Amniotic stem cell (primary cell): ENCODE measurements at places on chromosomes 12 and 14.
A peak's percentile ranks its signal among the peaks of the same experiment; 100 is the strongest.

GRCh38 chr14:103206836-103207387, 83.7 kb downstream of the TNFAIP2 start:
- DNase-seq, result no peak

GRCh38 chr12:132157733-132158409, 13.6 kb downstream of the NOC4L start:
- DNase-seq, result no peak

GRCh38 chr12:111467857-111468241, 62.1 kb downstream of the SH2B3 start:
- no peak for DNase-seq

GRCh38 chr12:113310489-113310888, 24.4 kb downstream of the SLC8B1 start:
- no peak for DNase-seq

- no peak for DNase-seq
These were observed 123.6 kb upstream of the SLC16A7 start for GRCh38 chr12:59472273-59472672.

DNA sequence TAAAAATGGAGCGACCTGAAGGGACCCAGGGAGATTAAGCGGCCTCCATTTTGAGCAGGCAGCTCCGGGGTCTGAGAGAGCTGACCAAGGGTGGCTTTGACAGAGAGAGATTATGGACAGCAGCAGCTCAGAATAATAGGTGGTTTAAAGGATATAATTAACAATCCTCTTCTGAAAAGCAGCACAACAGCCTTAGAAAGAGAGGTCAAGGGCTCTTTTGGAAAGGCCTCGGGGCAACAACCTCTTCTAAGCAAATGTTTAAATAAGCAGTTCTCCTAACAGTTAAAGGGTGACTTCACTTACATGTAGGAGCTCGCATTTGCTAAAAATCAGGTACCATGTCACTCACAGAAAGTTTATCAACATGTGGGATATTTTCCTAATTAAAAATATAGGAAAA, 87.2 kb upstream of the FRMD6 start:
- no peak for DNase-seq

GRCh38 chr12:62640910-62641448, 174.4 kb downstream of the MON2 start:
- DNase-seq, result no peak

GRCh38 chr14:88063811-88064210, 58.9 kb downstream of the GPR65 start:
- no peak for DNase-seq

DNA sequence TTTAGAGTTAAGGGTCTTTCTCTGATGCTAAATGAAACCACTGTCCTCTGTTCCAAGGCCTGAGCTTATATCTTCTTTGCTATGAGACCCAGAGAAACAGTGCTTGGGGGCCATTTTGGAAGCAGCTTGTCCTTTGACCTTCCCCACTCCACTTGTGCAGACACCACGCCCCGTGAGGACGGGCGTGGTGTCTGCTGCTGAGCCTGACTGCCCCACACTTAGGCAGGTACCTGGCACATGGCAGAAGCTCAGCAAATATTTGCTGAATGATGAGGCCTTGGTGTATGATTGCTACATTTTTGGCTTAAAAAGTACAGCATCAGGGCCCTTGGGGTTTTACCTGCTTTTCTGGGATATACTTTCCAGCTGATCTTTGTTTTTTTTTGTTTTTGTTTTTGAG, 69.9 kb downstream of the RASSF3 start:
- no peak for DNase-seq

DNA sequence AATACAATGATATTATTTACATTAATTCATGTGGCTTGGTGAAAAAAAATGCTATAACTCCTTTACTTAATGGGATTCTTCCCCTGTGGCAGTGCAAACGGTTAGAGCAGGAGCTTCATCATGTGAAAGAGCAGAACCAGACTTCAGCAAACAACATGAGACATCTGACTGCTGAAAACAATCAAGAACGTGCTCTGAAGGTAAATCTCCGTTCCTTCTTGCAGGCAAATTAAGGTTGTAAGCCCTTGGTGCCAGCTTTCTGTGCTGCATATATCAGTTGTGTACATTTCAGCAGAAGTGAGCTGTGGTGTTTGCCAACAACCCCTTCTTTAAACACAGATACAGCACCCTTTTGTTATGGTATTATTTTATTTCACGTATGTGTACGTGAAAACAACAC, 171.7 kb downstream of the MIPOL1 start:
- DNase-seq, result no peak

DNA sequence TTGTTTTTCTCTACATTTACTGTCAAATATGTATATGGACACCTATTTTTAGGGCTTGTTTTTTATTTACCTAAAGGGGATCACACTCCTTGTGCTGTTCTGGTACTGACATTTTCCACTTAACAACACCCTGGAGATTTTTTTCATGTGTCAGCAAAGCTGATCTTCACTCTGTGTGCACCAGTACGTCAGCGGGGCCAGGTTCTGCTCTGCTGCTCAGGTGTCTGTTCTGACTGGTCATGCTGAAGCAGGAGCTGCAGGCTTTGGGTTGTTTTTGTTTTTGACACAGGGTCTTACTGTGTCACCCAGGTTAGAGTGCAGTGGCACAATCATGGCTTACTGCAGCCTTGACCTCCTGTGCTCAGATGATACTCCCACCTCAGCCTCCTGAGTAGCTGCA, 81.9 kb upstream of the CCND2 start:
- no peak for DNase-seq

DNA sequence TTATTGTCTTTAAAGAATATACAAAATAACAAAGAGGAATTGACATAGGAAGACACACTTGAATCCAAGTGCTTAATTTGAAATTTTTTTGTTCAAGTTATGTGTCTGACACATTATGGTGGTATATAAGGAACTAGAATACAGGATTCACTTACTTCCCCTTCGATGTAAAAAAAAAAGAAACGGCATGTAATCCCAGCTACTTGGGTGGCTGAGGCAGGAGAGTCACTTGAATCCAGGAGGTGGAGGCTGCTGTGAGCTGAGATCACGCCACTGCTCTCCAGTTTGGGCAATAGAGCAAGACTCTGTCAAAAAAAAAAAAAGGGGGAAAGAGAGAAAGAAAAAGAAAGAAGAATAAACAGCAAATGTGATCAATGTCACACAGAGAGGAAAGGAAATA, 8.9 kb downstream of the CLEC12A start:
- no peak for DNase-seq

- DNase-seq, result no peak
These were observed 168.0 kb downstream of the PHLDA1 start for GRCh38 chr12:75863533-75863932.

DNA sequence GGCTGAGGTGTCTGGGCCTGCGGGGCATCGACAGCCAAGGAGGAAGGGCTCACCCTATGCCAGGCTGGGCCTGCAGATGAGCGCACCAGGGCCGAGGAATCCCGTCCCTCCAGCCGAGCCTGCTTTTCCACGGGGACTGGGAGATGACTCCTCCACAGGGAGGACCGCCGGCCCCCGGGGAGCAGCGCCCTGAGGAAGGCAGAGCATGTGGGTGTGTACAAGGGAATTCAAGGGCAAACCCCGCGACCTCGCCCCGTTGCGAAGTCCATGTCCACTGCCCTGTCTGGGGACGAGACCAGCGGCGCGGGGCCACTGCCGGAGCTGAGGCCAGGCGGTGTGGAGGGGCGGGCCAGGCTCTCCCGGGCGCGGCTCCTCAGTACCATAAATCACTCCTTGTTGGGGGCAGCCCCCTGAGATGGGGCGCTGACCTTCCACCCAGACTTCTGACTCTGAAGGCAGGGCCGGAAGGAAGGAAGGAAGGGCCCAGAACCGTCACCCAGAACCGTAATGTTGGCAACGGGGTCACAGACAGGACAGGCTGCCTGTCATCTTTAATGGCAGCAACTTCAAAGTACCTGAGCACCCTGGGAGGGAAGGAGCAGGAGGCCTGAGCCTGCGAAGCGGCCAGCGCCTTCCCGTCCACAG, 52.5 kb downstream of the RNF34 start:
- no peak for DNase-seq

GRCh38 chr14:71776471-71777360, 155.5 kb upstream of the RGS6 start:
- no peak for DNase-seq

DNA sequence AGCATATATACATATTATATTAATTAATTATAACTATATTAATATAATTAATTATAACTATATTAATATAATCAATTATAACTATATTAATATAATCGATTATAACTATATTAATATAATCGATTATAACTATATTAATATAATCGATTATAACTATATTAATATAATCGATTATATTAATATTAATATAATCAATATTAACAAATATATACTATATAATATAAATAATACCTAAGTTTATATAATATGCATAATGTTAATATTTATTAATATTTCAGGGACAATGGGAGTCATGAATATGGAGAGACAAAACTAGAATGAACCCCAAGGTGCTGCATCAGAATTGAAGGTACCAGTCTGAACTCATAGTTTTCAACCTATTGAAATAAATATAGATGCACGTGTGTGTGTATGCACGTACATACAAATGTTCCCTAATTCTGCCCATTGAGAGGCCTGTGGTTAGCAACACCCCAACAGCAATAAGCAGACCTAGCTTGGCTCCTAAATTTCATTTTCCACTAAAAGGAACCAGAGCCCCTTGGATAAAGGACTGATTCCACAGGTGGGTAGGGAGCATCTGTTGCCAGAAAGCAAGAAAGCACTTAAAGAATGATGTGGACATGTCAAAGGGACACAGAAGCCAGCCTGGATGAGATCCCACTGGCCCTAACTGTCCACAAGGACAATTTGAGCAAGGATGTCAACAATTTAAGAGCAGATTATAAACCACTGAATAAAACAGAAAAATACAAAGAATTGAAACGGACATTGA, 21.3 kb downstream of the SSH1 start:
- no peak for DNase-seq

GRCh38 chr14:49919825-49920659, 27.2 kb downstream of the ARF6 start:
- DNase-seq, result no peak

DNA sequence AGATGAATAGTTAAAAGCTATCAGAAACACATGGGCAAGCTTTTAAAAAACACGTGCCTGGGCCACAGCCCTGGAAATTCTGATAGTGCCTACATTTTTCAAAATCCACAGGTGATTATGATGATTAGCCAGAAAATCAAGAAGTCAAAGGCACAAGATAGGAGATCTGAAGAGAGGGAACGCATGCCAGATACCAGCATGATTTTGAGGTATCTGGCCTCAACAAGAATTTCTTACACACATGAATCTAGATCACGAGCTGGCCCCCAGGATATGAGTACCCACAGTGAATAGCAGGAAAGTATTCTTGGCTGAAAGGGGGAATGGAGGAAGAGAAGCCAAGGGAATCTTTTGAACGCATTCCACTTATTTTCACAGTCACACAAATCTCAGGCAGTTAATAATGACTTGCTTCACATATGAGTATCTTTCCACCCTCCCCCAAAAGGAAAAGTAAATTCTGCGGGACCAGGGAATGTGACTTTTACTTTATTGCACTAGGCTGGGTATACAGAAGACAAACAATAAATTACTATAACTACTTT, 438.2 kb downstream of the BCAT1 start:
- DNase-seq, result no peak

DNA sequence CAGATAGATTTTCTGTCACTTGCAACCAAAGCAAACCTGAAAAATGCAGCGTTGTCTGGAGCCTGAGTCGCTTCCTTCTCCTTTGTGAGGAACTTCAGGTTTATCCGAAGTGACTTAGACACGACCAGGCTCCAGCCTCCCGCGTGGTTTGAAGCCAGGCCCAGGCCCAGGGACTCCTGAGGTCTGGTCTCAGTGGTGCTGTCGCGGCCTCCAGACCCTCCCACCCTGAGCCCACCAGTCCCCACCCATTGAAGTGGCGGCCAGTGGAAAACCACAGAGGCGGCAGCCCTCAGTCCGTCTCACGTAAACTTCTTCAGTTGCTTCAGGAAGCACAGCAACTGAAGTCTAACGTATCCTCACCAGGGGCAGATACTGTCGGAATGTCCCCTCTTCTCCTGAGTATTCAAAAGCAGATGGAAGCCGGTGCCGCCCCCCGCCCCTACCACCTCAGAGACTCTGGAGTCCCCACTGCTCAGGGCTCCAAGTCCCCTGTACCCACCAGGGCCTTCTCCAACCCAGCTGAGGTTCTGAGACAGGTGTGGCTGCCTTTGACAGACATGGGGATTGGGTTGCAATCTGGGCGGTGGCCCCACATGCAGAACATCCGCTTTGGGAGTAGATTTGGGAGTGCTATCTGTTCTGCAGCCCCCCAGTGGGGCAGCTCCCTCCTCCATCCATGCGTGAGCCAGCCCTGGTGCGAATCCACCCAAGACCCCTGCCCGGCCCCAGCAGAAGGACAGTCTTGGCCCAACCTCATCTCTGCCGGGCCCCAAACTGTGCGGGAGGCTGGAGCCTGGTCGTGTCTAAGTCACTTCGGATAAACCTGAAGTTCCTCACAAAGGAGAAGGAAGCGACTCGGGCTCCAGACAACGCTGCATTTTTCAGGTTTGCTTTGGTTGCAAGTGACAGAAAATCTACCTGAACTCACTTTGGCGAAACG, 26.6 kb upstream of the GALNT9 start:
- no peak for DNase-seq

- no peak for DNase-seq
These were observed 663.4 kb upstream of the MIS18BP1 start for GRCh38 chr14:45916340-45916953.

DNA sequence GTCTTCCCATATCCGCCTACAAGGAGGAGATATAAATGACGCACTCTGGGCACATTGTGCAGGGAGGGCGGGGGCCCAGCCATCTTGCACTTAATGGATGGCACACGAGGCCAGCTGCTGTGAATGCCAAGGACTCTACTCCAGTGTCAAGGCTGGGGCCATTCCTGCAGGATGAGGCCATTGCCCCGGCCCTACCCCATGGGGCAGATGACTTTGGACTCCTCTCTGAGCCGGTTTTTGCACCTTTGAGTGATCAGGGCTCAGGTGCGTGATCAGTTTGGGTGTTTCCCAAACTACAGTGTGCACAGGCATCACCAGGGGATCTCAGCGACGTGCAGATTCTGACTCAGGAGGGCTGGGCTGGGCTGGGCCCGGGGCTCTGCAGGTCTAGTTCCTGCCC, 16.1 kb downstream of the MMAB start:
- DNase-seq, result no peak

GRCh38 chr12:100624571-100624970, 51.1 kb downstream of the GAS2L3 start:
- DNase-seq, result no peak

DNA sequence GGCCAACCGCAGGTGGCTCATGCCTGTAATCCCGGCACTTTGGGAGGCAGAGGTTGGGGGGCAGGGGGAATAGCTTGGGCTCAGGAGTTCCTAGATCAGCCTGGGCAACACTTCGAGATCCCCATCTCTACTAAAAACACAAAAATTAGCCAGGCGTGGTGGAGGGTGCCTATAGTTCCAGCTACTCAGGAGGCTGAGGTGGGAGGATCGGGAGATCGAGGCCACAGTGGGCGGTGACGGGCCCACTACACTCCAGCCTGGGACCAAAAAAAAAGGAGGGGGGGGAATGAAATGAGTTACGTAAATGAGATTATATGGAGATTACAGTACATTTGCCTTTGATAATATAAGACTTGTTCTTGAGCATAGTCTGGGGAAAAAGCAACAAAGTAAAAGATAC, 1.1 kb downstream of the RPAP3 start:
- DNase-seq, result no peak

GRCh38 chr14:26104717-26105116, 493.1 kb downstream of the NOVA1 start:
- no peak for DNase-seq

- DNase-seq, result no peak
These were observed 332.6 kb downstream of the GLT1D1 start for GRCh38 chr12:129185855-129186254.

- peak; percentile 35 for DNase-seq
These were observed 508 bp downstream of the HNRNPC start for GRCh38 chr14:21268617-21269251.
